GDM1 (cell line): ENCODE measurements at places on chromosomes 3 and 15.

DNA sequence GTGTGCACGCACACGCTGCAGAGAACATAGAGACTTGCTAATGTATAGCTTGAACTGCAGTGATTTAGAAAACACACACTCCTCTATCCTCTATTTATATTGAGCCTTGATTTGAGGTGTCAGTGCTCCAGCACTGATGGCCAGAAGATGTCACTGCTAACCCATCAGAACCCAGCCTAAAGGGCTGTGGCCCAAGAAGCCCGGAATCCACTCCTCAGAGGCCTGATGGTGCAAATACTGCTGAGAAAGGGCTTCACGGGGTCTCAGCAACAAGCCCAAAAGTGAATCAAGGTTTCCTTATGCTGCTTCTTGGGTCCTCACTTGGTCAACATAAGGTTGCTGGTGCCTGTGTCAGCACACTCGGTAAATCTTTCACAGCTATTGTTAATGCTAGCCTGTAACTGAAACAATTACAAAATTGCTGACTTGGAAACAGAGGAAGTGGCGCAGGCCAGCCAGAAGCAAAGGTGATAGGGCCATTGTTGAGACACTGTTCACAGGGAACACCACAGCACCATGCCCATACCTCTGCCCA, 60.3 kb downstream of the HEG1 start:
- peak; percentile 51 for DNase-seq

DNA sequence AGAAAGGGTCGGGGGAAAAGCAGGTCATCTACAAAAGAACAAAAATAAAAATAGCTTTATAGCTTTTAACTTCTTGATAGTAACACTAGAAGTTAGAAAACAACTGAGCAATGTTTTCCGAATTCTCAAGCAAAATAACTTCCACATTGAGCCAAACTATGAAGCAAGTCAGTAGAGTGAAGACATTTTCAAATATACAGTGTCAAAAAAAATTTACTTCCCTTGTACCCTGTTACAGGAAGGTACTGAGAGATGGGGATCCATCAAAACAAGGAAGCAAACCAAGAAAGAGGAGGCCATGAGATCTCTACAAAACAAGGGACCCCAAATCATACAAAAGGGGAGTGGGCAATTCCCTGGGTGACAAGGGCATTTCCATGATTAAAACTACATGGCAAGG, 26.6 kb upstream of the STIMATE start:
- no peak for DNase-seq

DNA sequence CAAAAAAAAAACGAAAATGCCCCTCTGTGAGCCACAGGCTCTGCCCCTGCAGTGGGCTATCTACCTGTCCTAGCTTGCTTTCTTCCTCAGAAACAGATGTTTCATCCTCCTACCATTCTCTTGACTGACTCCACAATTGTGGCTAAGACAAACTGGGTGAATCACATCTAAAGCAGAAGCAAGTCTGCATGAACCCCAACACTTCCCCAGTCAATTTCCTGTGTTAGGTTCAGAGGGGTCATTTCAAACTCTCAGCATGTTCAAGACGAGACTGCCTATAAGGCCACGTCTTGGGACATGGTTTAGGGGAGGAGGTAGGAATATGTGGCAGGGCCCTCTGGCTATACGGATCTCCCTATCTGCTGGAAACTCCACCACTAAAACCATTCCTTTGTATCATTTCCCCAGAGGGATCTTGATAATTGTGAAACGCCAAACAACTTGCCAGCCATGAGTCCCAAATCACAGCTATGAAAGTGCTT, 28.6 kb upstream of the ANKDD1A start:
- DNase-seq = peak; percentile 50

GRCh38 chr3:60053526-60054265, 1003.9 kb upstream of the CFAP20DC start:
- DNase-seq = no peak

DNA sequence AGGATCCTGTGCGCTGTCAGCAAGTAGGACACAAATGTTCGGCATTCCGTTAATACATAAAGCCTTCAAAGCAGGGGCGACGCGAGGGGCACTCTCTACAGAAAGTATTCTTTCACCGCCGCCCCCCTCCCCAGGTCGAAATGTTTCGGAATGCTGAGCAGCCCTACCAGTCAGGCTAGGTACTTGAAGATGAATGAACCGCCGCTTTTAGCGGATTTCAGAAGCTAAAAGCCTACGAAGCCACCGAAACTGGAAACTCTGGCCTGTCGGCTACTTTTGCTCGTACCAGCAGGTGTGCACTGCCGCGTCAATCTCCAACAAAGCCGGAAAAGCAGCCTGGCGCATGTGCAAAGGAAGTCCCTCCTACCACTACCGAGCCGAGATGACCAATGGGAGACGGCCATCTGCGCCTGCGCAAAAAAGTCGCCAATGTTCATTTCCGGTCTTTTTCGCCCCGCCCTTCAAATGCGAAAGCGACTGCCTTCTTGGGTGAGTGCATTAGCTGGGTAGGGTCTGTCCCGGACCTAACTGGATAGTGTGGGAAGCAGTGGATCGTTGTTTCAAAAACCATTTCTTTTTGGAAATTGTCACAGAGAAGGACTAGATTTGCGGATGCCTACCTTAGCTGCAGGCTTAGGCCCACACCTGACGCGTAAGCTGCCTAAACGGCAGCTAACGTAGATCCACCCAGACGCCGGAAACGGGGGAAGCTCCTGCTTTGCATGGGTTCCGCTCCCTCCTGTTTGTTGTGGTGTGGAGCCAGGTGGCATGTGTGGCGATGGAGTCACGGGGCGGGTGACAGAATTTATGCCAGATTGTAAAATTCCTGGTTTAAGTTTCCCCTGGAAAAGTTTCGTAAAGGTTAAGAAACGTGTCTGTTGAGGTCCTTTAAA, at the start of gene WDR5B:
TSS of gene WDR5B (minus strand) at position 301 of the 893 bp plus-strand sequence. CDS start 534 bp downstream, outside the sequence.
- DNase-seq = no peak

GRCh38 chr3:21140785-21141184, 610.2 kb downstream of the ZNF385D start:
- DNase-seq = no peak

DNA sequence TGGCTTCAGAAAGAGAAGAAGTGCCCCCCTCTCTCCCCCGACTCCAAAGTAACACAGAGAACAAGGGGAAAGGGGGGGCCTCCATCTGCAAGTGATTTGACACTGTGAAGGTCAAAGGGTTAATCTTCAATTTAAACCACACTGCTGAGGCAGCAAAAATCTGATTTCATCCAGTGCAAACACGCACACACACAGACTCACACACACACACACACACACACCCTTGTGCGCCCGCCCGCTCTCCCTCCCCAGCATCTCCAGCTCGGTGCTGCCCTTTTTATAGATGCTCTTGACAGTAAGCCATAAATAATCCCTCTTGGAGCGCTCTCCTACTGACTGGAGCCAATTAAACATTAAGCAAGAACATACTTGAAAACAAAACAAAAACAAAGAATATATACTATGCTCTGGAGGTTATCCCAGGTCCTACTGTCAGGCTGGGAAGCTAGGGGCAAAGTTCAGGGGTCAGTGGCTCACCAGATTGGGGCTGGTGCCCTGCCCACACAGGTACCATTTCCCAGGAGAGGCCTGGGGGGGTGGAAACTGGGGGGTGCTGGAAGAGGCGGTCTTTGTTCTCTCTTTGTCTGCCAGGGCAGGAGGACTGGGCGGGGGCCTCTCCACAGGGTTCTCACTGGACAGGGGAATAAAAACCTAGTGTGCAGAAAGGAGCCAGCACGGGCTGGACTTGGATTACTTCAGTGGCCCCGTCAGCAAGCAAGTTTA, 16.3 kb downstream of the BMF start:
- DNase-seq = no peak

- DNase-seq = no peak
Observed at GRCh38 chr3:139808201-139808600, 126.8 kb upstream of the CLSTN2 start.

DNA sequence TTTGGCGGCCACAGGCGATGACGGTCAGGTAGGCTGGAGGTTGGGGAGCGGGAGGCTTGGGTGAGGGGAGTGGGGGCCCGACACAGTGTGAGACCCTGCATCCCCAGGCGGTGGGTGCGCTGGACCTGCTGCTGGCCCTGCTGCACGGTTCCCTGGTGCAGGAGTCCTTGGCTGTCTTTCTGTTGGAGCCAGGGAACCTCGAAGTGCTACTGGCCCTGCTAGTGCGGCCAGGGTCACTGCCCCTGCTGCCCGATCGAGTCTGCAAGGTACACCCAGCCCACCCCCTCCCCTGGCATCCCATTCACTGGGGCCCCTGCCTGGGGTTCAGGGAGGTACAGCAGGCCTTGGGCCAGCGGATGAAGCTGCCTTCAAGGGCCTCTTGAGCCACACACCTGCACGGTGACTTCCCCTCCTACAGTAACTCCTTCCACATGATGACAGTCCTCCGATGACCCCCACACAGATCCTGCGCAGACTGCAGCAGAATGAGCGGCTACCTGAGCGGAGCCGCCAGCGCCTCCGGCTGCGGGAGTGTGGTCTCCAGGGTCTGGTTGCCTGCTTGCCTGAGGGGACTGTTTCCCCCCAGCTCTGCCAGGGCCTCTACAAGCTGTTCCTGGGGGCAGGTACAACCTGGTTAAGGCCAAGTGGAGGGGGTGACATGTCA, 19.5 kb downstream of the NBEAL2 start:
- no peak for DNase-seq

DNA sequence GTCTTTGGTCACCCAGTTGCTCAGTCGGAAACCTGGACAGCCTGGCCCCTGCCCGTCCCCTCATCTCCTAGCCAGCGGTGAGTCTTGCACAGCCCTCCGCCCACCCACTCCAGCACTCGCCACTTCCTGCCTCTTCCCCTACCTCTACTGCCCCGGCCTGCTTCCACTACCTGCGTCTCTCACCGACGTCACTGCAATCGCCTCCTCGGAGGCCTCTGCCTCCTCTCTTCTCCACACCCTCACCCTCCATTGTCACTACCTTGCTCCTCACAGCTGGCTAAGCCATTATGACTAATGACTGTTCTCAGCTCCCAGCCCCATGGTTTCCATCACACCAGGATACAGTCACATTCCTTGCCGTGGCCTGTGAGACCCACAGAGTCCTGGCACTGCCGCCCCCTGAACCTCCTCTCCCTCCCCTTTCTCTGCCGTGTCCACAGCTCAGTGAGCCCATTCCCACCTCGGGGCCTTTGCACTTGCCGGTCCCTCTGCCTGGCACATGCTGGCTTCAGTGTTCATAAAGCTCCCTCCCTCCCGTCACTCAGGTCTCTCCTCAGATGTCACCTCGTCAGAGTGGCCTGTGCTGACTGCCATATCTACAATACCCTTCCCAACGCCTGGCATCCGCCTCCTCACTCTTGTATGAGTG, 104.8 kb downstream of the FBLN2 start:
- no peak for DNase-seq

- no peak for DNase-seq
Observed at GRCh38 chr15:61832223-61832622, 228.0 kb downstream of the VPS13C start.

DNA sequence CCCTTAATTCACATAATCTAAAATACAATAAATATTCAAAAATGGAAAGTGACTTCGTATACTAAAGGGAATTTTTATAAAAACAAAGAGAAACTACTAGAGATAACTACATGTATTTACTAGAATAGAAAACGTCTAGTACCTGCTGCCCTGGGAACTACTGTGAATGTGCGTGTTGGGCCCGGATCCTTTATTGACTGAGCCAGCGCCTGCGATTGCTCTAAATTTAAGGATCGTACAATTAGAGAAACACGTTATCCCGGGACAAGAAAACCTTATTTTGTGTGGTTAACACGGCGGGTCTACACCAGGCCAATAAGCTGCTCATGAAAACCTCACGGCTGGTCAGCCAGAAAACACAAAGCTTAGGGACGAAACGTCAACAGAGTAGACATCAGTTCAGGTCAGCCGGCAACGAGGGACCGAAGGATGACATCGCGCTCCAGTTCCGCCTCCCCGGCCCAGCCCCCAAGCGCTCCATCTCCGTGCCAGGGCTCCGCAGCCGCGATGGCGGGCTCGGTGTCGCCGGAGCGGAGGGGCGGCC, 555 bp downstream of the TM2D3 start:
- DNase-seq = no peak

- no peak for DNase-seq
Observed at GRCh38 chr3:150458001-150458400, 49.9 kb downstream of the TSC22D2 start.

GRCh38 chr15:83947156-83947555, 288.4 kb upstream of the GOLGA6L4 start:
- no peak for DNase-seq

DNA sequence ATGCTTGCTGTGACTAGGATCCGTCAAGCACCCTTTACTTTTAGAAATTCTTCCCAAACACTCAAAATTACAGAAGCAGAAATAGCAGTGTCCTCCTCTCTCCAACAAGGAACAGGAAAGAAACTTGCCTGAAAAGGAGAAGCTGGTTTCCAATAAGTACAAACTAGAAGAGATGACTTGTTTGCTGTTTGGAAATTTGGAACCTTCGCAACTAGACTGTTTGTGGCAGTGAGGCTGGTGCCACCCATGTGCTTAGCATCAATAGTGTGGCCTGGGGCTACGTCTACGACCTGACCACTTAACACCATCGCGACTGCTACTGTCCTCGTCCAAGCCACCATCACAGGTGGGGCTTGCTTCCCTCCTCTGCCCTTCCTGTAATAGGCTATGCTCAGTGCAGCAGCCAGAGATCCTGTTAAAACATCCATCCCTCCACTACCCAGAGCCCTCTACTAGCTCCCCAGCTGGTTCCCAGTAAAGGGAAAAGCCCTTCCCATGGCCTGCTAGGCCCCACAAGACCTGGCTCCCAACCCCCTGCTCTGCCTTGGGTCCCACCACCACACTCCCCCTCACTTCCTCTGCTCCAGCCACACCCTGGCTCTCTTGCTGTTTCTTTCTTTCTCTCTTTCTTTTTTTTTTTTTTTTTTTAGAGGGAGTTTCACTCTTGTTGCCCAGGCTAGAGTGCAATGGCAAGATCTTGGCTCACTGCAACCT, 52.6 kb upstream of the CCR2 start:
- DNase-seq = no peak

DNA sequence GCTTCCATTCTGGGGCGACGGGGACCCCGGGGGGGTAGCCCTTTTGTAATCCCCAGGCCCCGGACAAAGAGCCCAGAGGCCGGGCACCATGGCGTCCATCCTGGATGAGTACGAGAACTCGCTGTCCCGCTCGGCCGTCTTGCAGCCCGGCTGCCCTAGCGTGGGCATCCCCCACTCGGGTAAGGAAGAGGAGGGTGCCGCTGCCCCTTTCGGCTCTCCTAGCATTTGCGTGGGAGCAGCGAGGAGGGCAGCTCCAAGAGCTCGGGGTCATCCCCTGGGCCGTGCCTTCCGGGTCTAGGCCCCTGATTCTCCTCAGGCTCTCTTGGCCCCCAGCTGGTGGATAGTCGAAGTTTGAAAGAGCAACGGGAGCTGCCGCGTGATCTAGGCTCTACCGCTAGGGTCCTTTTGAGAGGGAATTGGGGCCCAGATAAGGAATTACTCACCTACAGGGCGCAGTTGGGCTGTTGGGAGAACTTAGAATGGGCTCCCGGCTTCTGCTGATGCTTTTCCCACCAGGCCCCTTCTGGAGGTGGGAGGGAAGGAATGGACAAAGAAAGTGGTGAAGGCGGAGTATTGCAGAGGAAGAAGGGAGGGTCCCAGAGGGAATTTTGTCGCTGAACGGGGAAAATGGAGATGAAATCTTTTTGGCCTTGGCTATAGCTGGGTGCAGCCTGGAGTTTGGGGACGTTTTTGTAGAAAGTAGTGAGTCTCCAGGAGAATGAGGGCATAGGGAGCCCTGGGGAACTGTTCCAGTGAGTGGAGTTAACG, 615 bp downstream of the VPS18 start:
- DNase-seq = peak; percentile 14
